HEK293T (cell line): ENCODE measurements at places on chromosomes 7 and 10.

- no peak for DNase-seq
Observed at GRCh38 chr7:55237156-55237893, 127.8 kb upstream of the LANCL2 start.

DNA sequence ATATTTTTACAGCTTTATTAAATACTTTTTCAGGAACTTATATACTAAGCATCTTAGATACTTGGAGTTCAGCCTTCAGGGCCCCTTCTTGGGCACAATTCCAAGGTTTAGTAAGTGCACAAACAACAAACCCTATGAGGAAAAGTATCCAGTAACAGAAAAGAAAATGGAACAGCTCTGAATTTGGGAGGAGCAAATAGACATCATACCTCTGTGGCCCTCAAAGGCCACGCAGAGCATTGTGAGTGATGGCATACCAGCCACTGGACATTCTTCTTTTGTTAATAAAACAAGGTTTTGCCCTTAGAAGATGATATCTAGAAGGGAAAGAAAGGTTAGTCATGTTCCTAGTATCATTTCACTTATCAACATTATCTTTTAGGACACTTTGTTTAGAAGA, 46.0 kb downstream of the ST7 start:
- DNase-seq, result no peak

- no peak for DNase-seq
Observed at GRCh38 chr10:125979976-125980375, 83.6 kb downstream of the FANK1 start.

DNA sequence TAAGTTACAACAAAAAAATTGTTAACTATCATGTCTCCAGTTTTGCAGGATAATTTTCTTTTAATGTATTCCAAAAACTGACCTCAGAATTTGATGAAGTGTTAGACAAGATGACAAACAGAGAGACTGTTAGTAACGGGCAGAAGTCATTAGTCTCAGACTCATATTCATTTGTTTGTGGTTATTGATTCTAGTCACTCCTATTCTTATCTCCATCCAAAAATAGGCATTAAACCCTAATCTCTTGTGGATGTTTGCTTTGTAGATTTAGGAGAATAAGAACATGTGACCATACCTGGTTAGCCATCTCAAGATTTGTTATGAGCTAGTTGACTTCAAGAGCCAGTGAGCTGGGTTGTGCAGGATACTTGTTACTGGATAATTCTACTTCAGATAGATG, 261.1 kb downstream of the AUTS2 start:
- no peak for DNase-seq

- no peak for DNase-seq
Observed at GRCh38 chr10:120503689-120504088, 46.7 kb downstream of the PLPP4 start.

DNA sequence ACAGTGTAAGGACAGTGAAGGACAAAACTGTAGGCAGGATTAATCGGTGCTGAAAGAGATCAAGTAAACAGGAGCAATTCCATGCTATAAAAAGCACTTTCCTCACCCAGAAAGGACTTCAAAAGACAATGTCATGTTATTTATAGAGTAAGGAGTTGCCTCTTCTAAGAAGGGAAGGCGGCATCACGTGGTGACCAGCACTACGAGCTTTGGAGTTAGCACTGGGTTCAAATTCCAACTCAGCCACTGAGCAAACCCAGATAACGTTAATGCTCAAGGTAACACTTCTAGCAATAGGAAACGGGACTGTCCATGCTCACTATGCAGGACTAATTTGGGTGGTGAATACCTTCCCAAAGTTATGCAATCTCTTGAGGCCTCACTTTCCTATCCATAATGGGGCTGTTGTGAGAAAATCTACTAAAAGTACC, 715 bp upstream of the PANK1 start:
- no peak for DNase-seq

GRCh38 chr7:32588657-32589056, 93.4 kb downstream of the AVL9 start:
- DNase-seq, result no peak

GRCh38 chr10:108425283-108425964, 1260.9 kb upstream of the SORCS1 start:
- DNase-seq, result no peak

- no peak for DNase-seq
Observed at GRCh38 chr10:101760510-101760909, 15.4 kb downstream of the FGF8 start.

GRCh38 chr7:98358706-98359105, 42.2 kb downstream of the BAIAP2L1 start:
- no peak for DNase-seq

DNA sequence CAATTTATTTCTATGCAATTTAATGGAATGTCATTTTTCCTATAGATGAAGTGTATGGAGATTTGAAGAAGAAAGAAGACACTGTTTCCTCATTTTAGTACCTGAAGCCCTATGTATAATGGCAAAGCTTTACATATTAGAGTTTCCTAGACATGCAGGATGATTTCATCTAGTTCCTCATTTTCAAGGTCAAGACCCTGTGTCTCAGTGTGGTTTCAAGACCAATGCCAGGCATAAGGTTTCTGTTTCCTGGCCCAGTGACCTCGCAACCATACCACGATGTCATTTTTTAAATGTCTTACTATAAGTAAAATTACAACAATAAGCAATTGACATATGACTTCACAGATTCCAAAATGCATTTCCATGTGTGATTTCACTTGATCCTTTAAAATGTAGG, 336.5 kb upstream of the PRKCQ start:
- DNase-seq, result no peak

GRCh38 chr10:44004913-44005787, 356.5 kb upstream of the ZNF32 start:
- DNase-seq, result no peak

DNA sequence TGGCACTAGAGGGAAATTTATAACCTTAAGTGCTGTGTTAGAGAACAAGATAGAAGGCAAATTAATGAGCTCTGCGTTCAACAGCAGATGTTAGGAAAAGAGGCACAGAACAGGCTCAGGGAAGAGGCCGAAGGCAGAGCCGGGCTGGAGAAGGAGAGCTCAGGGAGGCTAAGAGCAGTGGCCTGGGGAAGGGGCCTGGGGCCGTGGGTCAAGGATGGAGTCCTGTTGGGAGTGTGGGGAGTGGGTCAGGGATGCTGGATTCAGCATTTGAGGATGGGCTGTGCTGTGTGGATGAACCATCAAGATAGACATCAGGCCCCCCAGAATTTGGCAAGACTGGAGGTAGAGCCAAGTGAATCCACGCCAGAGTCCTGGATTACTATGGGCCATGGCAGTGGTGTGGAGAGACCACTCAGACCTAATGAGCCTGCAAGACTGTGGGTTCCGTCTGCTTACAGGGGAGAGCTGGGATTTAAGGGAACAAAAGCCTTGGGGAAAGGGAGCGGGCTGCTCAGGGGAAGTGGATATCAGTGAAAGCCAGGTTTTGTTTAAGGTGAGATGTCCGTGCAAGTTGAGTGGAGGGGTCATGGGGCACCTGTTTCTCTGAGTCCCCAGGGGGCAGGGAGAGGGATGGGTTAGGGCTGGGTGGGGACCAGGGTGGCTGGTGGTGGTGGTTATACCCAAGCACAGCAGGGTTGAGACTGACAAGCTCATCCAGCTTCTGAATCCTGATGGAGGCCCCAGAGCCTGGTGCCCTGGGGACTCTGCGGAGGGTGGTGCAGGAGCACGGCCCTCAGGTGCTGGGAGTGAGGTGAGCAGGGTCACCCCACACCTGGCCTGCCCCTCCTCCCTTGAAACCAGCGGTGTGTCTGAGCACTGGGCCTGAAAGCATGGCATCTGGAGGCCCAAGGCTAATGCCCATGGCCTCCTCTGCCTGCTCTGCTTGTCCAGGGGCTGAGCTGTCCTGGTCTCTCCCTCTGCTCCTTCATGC, 101.7 kb downstream of the BMS1 start:
- no peak for DNase-seq

DNA sequence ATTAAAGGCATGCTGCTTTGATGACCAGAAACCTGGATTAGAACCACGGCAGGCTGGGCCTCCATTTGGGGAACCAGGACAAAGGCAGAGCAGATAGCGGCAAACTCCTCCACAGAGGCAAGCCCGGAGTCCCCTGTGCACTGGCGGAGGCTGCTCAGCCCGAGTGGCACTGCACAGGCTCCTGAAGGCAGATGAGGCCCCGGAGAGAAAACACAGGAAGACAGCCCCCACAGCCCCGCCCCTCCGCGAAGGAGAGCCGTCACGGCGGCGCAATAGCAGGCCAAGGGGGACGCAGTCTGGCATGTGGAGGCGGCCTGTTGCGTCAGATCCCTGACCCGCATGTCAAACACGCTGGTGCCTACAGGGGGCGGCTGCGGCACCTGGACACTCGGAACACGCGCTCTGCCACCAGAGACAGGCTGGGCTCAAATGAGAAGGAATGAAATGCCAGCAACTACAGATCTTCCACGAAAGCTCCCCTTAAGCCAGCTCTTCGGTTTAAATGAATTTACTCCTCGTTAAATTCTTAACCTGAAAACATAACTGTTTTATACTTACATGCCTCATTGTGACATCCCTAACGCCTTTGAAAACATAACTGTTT, 128.5 kb downstream of the MAD1L1 start:
- DNase-seq, result peak; percentile 76

- no peak for DNase-seq
Observed at GRCh38 chr7:42763137-42763551, 148.7 kb downstream of the C7orf25 start.

DNA sequence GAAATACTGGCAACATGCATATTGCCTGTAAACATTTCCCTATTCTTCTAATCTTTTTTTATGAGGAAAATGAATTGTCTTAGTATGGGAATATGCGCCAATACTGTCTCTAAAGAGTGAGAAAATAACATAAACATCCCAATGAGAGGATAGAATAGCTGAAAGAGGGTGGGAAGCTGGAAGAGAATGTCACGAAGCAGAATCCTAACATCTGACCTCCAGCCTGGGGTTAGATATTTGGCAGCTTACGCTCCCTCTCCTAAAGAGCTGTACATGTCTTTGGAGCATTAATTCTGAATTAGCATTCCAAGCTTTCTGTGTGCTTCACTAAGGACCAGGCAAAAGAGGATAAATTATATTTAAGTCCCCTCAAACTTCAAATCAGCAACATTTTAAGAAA, 31.6 kb upstream of the SLC16A12 start:
- no peak for DNase-seq

DNA sequence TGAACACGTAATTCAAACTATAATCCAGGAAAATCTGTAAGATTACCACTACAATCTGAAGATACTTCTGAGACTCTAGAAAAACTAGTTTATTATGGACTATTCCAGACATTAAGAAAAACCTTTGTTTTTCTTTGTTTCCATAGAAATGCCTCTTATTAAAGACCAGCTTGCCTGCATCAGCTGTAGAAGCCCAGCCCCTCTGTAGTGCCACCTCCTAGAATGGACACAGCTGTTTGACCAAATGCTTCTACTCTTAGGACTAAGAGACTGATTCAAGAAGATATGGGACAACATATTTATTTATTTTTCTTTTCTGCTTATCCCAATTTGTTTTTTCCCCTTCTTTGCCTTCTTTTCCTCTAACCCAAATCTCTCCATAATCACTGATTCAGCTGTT, 93.8 kb downstream of the CXCL12 start:
- no peak for DNase-seq

GRCh38 chr7:17056491-17057142, 174.8 kb upstream of the AGR3 start:
- no peak for DNase-seq

DNA sequence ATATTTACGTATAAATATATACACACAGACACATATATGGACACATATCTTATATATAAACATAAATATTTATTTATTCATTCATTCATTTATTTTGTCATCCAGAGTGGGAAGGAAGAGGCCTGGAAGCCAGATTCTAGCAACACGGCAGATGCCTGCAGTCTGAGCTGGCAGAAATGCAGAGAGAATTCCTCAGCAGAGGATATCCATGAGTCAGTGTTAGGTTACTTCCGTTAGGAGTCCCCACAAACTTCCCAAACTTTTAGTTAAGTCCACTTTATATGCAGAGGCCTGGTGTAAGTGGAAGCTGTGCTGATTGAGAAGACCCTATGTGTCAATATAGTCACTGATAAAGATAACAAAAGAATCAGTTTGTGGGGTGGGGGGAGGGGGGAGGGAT, 89.6 kb downstream of the PPP1R17 start:
- DNase-seq, result no peak
